Adipocyte (in vitro differentiated cells): ENCODE measurements at places on chromosomes 6 and 20.

- DNase-seq, result peak; percentile 17
Measured at GRCh38 chr6:16799279-16800193, 38.3 kb upstream of the ATXN1 start.

- no peak for DNase-seq
Measured at GRCh38 chr20:44731657-44732056, 14.0 kb upstream of the KCNK15 start.

- no peak for DNase-seq
Measured at GRCh38 chr6:4282926-4283325, 147.6 kb upstream of the ECI2 start.

DNA sequence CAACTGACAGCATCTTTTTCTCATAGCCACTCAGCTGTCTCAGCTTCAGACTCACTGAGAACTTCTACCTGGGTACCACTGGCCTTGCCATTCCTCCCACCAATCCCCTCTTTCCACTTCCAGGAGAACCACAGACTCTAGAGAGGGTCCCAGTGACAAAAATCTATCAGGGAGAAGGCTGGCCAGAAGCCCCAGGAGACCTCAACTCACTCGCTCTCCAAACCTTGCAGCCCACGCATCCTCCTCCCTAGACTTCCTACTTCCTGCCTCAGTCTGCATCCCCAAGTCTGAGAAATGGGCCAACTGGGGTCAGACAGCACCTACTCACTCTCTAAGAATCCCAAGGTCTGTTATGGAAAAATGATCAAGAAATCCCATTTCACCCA, 1.2 kb downstream of the TMEM239 start:
- no peak for DNase-seq

DNA sequence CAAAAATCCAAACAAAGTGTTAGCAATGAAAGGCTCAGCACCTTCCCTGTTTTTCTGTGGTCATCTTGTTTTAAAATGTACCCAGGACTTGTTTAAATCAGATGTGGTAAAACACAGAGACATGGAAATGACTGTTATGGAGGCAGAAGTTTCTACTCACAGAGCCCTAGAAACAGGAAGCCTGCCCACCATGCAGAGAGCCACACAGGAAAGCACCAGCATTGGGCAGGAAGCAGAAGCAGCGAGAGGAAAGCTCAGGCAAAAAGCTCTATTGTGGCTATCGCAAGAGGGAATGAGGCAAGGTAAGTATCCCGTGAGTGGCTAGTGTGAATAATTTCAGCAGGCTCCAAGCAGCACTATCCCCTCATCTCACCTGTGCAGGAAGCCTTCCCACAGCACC, 42.8 kb downstream of the GPR6 start:
- no peak for DNase-seq

GRCh38 chr20:37179683-37180524, 556 bp upstream of the MROH8 start:
- DNase-seq, result peak; percentile 68
